ENCODE measurements at places on chromosomes 1 and 21. TPM values are rescaled to one million over a fixed set of nuclear protein-coding genes. Genes with fewer than 3 reads are reported as not detected.

Gene SLC9C2
- not detected for total RNA-seq

Gene AK4
- 12.0 TPM for total RNA-seq

- no peak for DNase-seq
Measured at GRCh38 chr1:204358605-204359004, 1.1 kb downstream of the PLEKHA6 start.

DNA sequence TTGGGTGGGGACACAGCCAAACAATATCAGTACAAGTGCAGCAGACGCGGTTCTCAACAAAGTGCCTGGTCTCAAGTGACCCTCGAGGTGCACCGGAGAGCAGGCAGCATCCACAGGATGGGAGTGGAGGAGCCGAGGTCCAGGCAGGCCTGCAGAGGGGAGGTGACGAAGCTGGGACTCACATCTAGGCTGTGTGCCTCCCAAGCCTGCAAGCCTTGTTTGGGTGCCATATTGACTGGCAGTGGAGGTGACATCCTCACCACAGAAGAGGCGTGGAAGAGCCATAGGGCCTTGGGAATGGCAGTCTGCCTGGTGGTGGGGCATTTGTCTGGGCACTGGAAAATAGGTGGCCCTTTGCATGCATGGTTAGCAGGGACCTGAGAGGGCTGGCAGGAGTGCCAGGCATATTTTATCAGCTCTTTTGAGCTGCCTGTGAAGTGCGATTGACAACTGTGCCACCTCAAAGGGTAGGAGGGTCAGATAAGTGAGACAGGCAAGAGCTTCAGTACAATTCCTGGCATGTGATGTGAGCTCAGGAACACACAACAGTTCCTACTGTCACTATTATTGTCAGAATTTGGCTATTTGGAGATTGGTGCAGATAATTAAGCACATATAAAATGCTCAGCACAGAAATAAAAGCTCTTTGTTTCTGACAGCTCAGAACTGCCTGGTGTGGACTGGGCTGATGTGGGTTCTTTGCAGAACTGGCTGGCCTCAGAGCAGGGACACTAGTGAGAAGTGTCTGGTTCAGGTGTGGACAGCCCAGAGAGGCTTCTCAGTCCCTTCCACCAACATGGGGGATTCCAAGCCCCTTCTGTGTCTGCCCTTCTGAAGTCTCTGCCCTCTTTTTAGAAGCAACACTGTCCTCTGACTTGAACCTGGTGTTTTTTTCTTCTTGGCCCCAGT, 347.6 kb upstream of the AJAP1 start:
- no peak for DNase-seq

Gene INSRR
- total RNA-seq = not detected

GRCh38 chr1:110617116-110617515, 11.0 kb upstream of the KCNA2 start:
- DNase-seq = no peak

Gene TP73
- total RNA-seq = 1.5 TPM

DNA sequence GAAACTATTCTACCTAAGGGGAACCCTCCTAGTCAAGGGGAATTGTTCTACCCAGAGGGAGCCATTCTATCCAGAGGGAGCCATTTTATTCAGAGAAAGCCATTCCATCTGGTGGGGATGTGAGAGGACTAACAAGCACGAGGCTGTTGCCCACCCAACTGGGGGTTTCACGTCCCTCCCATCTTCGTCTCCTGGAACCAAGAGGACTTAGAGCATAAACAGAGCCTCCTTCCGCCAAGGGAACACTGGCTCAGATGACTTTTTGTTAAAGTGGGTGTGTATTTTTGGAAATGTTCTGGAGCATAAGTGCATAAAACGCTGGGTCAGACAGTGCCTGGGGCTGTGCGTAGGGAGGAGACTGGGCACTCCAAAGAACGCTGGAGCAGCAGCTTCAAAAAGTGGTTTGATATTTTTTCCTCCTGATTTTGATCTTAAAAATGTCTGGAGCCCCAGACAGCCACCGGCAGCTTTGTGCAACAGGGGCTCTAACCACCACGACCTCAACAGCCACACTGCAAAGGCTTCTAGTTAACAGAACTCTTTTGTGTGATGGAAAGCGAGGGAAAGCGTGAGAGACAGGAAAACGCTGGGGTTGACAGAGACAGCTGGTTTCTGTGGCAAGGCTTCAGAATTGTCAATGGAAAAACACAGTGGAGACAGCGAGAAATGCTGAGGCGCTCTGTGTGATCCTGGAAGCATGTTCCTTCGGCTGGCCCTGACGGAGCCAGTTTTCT, 363.6 kb upstream of the CAMK1G start:
- DNase-seq = no peak

DNA sequence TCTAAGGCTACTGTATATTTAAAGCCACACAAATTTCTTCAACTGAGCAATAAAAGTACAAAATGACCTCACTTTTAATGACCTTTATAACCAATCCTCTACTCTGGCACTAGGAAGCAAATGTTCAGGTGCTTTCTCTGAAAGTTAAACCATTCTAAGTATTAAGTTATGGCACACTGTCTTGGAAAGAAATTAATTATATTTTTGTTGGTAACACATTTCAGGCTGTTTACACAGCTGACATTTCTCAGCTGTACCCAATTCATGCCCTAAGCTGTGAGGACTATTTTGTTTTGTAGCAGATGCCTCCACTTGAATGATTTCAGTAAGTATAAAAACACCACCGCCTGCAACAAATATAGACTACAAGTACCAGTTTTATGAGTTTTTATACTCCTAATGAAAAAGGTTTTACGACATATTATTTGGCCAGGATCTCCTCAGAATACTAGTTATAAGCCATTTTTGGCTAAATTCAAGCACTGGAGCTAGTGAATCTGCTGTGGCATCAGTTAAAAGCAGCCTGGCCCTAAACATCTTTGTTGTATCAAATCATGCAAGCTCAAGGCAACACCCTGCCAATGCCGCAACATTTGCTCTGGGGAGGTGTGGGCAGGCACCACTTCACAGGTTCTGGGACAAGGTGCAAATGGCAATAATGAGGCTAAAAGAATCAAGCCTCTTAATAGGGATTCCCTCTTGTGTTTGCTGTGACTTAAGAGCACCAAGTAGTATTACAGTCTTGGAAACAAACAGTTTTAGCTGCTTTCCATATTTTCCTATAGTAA, 228.4 kb upstream of the DMRTA2 start:
- DNase-seq = no peak

Gene RHCE
- total RNA-seq = not detected

Gene TRIM63
- not detected for total RNA-seq

Gene E2F2
- 23.5 TPM for total RNA-seq

Gene HSPA6
- not detected for total RNA-seq

Gene ALG14
- total RNA-seq = 4.5 TPM

- DNase-seq = no peak
Measured at GRCh38 chr1:85258536-85259117, 835 bp downstream of the C1orf52 start.

DNA sequence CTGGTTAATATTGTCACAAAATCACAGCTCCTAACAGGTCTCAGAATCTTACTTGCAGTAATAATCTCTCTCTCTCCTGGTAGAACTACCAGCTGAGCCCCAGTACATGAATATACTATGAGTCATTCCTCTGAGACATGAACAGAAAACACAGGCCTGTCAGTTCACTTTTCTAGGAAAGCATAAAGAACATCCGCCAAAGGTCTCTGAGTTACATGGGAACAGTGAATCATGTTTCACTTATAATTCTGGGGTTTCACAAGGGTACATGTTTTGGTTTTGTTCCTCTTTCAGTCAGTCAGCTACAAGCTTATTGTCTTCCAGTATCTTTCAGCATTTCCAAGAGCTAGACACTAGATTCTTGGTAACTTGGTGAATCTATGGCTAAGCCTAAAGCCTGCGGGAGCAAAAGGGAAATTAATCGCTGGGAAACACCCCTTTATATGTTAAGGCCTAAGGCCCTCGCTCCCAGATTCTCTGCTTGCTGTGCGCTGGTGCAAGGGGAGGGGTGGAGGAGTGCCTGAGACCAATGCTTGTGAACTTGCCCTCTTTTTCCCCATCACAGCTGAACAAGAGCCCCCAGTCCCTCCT, 31.7 kb downstream of the IFNGR2 start:
- no peak for DNase-seq

DNA sequence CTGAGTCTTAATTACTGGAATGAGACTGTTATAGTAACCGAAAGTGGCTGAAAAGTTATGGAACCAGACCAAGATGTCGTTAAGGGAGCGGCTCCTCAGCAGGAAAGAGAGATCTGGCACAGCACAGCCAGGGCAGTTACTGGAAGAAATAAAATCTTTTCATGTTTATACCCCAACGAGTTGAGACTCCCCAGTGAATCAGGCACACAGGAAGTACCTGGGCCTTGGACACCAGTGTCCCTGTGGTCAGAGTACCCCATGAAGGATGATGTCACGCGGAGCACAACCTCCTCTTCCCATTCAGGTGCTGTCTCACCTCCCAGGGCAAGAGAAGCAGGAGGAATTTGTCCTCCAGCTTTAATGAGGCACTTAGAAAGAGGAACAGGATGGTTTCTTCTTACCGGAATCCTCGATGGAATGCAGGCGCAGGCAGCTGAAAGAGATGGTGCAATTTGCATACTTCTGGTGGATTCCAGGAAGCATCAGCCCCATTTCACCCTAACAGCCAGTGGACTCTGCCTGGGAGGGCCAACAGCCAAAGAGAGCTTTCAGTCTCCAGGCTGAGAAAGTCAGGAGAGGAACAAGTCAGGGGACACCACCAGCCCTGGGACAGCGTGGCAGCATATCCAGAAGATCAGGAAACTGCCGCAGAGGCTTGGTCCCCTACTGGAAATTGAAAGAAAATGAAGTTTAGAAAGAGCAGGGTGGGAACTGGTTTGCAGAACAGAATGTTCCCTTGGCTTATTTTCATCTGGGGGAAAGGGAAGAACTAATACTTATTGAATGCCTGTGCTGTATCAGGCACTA, 35.9 kb upstream of the CTTNBP2NL start:
- no peak for DNase-seq

- no peak for DNase-seq
Measured at GRCh38 chr1:183061194-183061593, 38.0 kb downstream of the LAMC1 start.
